ACHN (cell line): ENCODE measurements at places on chromosomes 2 and 18.

DNA sequence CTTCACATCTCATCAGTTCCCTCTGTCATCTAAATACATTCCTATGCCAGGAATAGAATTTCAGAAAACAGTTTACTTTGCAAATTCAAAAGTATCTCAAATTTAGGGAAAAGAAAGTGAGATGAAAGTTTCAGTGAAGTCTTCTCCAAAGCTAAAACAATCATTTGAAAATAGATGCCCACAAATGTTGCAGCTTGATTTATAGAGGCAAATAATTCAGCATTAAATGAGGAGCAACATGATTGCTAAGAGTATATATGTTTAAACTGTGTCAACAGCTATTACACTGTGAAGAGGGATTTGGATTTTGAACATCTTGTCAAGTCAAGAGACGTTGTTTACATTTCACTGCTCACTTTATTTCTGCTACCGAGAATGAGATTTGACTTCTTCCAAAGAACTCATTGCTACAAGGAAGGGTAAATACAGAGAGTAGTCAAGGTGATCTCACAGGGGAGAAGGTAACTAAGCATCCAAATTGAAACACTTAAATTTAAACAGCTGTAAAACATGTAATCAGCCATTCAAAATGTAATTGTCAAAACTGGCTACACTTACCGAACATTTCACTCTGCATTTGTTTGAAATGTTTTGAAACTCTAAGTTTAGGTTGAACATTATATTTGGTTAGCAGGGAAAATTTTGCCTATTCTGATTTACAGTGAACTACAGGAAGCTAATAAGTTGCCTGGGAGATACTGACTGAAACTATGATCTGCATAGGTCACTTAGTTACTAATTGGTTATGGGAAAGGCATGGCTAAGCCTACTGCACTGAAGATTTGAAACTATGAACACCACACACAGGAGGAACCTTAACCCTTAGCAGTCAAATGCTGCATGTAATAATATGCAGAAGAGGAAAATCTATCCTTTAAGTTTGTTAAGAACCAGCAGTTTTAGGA, 33.2 kb upstream of the GALNT3 start:
- no peak for DNase-seq

DNA sequence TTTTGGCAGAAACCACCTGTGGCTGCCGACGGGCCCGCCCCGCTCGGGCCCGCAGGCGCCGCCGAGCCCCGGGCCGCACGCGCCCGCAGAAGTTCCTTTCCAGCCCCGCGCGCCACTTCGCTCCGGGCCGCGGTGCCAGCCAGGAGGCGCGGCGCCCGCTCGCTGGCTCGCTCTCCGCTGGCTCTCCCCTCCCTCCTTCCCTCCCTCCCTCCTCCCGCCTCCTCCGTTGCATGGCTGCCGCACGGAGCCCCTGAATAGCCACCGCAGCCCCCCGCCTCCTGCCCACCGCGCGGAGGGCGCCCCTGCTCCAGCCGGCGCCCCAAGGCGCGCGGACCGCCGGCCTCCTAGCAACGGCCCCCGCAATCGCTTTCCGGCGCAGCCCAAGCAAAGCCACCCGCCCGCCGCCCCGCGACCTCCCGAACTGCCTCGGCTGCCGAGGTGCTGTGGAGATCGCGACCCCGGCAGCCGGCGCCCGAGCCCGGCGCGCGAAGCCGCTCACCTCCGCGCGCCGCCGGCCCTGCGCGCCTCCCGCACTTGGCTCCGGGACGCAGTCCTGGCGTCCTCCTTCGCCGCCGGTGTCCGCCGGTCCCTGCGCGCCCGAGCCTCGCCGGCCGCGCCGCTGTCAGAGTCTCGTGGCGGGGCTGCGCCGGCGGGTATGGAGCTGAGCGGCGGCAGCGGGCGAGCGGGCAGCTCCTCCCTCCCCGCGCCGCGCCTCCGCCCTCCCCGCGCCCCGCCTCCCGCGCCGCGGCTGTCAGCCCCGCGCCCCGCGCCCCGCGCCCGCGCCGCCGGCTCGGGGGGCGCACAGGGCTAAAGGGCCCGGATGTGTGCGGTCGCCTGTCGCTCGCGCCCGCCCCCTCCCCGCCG, at the start of gene ZBTB7C:
TSS of gene ZBTB7C (minus strand) at position 657 of the 864 bp plus-strand sequence.
- DNase-seq: peak; percentile 33

GRCh38 chr2:203650860-203651613, 55.4 kb upstream of the CD28 start:
- peak; percentile 65 for DNase-seq

DNA sequence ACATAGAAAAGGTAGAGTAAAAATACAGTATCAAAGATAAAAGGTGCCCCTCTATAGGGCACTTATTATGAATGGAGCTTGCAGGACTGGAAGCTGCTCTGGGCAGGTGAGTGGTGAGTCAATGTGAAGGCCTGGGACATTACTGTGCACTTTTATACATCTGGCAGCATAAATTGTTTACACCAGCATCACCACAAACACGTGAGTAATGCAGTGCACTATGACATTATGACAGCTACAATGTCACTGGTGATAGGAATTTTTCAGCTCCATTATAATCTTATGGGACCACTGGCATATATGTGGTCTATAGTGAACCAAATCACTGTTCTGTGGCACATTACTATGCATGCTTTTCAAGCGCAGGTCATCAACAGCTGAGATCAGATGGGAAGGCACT, 48.1 kb downstream of the TPGS2 start:
- DNase-seq: no peak

- no peak for DNase-seq
Observed at GRCh38 chr18:2636126-2636631, 19.3 kb upstream of the SMCHD1 start.

DNA sequence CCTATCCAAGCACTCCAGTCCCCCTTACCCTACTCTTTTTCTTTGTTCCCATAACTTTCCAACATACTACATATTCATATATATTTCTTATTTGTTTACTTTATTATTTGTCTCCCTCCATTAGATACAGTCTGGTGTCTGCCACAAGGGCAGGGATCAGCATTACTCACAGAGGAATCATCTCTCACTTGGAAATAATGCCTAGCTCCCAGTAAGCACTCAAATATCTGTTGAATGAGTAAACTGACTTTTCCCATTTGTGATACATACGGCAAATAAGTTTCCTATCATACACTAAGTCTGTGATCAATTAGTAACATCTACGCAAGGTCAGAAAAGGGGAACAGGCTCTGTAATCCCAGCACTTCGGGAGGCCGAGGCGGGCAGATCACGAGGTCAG, 18.7 kb downstream of the C1D start:
- DNase-seq: peak; percentile 43

DNA sequence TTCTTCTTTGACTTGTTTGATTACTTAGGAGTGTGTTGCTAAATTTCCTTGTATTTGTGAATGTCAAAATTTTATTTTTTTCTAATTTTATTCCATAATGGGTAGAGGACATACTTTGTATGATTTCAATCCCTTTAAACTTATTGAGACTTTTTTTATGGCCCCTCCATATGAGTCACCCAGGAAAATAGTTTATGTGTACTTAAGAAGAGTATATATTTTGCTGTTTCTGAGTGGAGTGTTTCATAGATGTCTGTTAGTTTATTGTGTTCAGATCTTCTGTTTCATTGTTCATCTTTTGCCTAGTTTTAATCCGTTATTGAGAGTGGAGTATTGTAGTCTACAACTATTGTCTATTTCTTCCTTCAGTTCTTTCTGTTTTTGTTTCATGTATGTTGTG, 81.9 kb downstream of the EPB41L5 start:
- no peak for DNase-seq

GRCh38 chr2:156512451-156512850, 76.3 kb downstream of the GPD2 start:
- DNase-seq: no peak
